ENCODE measurements at places on chromosomes 4 and X.

- no peak for DNase-seq
These were observed 108.3 kb downstream of the JADE1 start for GRCh38 chr4:128917781-128918180.

DNA sequence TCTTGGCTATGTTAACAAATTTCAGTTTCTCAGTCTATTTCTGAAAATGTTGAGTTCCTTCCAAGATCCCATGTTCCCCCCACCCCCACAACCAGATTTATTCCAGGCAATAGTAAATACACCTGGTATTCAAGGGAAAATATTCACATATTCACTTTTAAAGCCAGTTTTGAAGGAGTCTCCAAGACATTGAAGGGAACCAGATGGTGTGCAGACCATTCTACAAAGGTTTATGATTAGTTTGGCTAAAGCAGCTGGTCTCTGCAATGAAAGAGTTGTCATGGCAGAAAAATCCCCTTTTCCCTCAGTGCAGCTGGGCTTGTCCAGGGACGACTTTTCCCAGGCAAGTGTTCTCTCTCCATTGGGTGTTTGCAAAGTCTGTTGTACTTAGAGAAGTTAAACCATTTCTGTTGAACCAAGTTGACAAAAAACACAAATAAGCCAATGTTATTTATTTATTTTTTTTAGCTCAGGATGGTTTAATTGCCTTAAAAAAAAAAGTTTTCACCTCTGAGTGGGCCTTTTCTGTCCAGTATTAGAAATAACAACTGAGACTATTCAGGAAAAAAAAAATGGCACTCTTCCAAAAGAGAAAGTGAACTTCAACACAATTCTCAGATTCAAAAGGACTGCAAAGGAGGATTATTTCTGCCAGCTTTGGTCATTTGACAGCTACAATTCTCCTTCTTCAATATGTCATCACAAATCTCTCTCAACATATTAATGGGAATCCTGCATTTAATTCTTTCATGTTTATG is 410.6 kb downstream of the IL1RAPL1 start:
- no peak for DNase-seq

DNA sequence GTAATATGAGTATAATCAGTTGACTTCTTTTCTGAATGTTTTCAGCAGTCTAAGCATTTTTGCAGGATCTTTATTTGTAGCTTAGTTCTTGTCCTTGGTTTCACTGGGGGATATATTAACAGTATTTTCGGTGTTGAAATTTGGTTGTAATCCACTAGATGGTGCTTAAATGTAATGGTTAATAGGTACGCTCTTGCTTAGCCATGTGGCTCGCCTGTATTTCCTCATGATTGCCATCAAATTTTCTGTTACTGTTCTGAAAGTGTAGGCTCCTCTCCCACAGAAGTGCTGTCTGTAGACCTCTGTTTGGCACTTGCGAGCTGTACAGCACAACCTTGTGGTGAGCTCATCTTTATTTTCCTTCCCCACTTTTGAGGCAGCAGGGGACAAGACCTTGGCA is 3.9 kb upstream of the FAAH2 start:
- DNase-seq: peak; percentile 3

GRCh38 chrX:30275498-30275897 is 28.6 kb downstream of the MAGEB1 start:
- DNase-seq: peak; percentile 53

GRCh38 chr4:158809611-158810486 is 41.0 kb downstream of the FNIP2 start:
- DNase-seq: peak; percentile 89

GRCh38 chrX:32397562-32398216 is 813.7 kb downstream of the DMD start:
- DNase-seq: no peak

DNA sequence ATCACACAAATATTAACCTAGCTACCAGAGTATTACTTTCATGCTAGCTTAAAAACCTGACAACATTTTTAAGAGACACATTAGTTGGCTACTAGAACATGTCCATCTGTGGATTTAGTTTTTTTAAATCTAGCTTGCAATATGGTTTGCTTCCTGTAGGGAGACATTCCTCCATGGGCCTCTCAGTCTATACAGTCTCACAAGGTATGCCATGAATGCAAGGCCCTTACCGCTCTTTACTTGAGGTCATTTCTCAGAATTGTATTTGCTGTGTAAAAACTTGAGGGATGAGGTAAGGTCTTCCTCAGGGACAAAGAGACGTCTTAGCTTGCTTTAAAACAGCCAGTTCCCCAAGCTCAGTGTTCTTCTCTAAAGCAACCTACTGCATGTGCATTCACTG is 26.9 kb downstream of the UBA6 start:
- DNase-seq: peak; percentile 1

- peak; percentile 53 for DNase-seq
These were observed 17.8 kb downstream of the ZNF81 start for GRCh38 chrX:47854474-47854873.

DNA sequence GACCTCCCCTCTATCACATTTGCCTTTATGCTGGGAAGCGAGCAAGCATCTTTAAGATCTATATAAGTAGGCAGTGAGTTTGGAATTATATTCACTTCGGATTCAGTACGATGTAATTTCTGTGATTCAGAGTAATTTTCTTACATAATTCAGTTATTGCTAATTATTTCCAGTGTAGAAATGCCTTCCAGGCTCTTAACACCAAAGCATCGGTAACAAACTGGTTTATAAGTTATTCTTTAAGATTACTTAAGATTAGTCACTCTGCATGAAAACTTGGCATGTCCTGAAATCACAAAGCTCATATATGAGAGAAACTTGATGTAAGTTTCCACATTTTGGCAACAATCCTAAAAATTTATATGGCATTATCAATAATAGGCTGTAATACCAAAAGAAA is 120.8 kb downstream of the ADAMTS3 start:
- no peak for DNase-seq

- no peak for DNase-seq
These were observed 54.9 kb upstream of the TAB3 start for GRCh38 chrX:30943984-30944383.

GRCh38 chr4:820230-821172 is 5.4 kb downstream of the CPLX1 start:
- no peak for DNase-seq

- no peak for DNase-seq
These were observed 44.1 kb upstream of the SGMS2 start for GRCh38 chr4:107780665-107781064.

- DNase-seq: no peak
These were observed 372.3 kb upstream of the F9 start for GRCh38 chrX:139158256-139158655.

- no peak for DNase-seq
These were observed 187.7 kb downstream of the GPAT3 start for GRCh38 chr4:83723609-83724008.

GRCh38 chr4:147773261-147774184 is 41.6 kb downstream of the ARHGAP10 start:
- DNase-seq: no peak

GRCh38 chr4:52477191-52477780 is 181.8 kb downstream of the USP46 start:
- DNase-seq: no peak

DNA sequence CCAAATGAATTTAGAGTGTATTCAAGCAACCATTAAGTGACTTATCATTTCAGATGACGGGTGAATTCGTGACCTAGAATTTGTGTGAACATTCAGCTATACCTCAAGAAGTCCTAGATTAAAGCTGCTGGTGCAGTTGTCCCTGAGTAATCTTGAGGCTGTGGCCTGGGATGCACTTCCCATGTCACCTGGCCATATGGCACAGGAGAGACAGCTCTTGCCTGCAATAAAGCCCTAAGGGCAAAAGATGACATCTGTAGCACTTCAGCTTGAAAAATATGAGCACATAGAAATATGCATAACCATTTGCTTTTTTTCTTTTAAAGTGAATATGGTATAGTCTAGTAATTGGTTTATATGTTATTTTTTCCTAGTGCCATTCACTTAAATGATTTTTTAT is 125.8 kb downstream of the FHDC1 start:
- DNase-seq: no peak

DNA sequence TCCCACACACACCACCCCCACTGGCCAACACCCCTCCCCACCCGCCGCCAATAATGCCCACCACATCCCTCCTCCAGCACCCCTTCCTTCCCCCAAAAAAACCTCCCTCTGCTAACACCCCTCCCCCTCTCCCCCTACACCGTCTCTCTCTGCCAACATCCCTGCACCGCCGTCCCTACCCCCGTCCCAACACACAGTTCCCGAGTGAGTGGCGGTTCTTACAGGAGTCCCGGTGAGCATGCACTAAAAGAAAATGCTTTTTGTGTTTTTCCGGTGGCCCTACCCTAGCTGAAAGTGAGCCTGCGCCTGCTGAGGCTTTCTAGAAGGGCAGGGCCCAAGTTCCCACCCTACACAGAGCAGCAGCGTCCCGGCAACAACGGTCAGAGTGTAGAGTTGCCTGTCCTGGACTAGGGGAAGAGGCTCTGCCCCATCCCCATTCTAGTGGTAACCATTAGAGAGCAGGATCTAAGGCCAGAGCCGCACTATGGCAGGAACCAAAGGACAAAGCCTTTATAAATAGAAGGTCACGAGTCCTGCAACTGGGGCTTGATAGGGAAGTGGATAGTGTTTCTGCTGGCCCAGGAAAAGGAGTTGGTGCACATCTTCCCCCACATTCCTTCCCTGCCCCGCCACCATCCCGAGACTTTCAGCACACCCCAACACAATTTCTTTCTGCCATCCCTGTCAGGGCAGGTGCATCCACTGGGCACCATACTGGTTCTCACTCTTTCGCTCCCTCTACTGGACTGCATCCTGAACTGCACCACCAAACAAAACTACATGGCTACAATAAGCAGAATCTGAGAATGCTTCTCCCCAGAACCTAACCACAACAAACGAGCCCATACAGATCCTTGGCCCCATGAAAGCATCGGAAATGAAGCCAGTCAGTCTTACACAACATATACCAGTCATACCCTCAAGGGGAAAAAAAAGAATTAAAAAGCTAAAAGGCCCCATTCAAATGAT is 78.1 kb upstream of the PAGE3 start:
- DNase-seq: peak; percentile 69

GRCh38 chrX:48522291-48522690 is 683 bp downstream of the EBP start:
- no peak for DNase-seq

DNA sequence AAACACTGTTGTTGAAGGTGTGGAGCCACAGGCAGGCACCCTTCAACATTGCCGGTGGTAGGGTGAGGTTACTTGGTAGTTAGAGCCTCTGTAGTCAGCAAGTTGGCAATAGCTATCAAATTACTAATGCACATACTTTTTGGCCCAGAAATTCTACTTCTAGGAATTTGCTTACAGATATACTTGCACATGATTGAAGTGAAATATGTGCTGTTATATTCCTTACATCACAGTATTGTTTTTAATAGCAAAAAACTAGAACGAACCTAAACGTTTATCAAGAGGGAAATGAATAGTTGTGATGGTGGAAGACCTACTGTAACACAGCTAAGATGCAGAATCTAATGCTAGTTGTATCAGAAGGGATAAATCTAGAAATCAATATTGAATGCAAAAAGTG is 7.7 kb upstream of the PJA1 start:
- DNase-seq: no peak

DNA sequence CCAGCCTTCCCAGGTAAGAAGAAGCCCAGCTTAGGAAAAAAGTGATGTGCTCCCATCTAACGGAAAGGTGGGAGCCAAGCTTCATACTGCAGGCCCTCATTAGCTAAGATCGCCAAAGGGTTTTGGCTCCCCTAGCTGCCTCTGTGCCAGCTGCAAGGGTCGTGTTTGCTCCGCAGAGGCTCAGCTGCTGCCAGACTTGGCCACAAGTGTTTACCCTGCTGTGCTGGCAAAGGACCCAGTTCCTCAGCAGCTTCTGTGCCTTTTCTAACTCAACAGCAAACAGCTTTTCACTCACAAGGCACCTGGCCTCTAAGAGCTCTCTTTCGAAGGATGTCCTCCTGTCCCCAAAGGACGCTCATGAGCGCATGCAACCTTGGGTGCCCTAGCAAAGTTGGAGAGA is 12.2 kb upstream of the VMA21 start:
- no peak for DNase-seq

DNA sequence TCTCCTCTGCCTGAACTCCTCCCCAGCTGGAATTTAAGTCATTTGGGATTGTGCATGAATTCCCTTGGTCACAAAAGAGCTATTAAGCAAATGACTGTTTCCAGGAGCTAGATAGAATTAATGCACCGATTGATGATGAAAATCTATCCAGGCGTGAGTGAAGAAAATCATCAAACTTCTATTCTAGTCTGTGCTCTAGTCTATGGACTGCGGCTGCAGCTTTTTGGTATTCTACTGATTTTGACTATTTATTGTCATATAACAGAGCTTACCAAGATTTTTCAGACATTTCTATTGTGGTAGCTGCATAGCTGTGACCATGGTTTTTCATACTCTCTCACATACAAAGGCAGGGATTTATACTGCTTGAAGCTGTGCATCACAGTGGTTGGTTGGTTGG is 403.8 kb downstream of the FSTL5 start:
- no peak for DNase-seq

DNA sequence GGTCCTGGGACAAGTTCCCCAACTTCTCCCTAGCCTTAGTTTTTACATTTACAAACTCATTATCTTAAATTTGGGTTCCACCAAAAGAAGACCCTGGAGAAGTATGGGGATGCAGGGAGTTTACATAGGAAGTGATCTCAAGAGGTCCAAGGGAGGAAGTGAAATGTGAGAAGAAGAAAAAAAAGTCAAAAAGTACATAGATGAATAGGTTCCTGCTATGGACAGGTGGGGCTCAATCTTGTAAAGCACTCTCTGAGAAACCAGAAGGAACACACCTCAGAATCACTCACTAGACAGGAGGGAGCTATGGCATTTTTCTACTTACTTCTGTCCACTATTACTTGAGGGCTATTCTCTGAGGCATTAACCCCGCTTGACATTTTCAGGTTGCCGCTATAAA is 56.6 kb downstream of the ARHGAP6 start:
- no peak for DNase-seq

- no peak for DNase-seq
These were observed 73.9 kb upstream of the DIPK2B start for GRCh38 chrX:45274576-45274975.

- DNase-seq: peak; percentile 67
These were observed 17.8 kb upstream of the CHIC2 start for GRCh38 chr4:54082168-54082567.

GRCh38 chrX:135295238-135295943 is 13.9 kb upstream of the ETDC start:
- DNase-seq: no peak

DNA sequence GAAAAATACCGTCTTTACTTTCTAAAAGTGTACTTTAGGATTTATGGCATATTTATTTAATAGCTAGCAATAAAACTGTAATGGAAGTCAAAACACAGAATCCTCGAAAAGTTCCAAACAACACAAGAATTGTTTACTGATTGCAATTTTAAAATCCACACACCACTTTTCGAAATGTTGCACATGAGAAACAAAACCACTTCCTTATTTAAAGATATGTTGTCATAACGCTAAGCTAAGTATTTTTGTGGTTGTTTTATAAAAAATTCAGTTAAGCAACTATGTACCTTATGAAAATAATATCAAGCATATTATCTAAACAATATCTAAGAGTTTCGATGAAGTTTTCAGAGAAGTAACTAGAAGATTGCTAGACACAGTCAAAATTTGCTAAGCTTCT is 344 bp downstream of the TMPRSS11D start:
- no peak for DNase-seq

- DNase-seq: peak; percentile 49
These were observed 72.6 kb downstream of the STARD8 start for GRCh38 chrX:68719904-68720614.
